NCI-H1694 treated with DMSO at 0.1 percent for 48 hours (cell line): ENCODE measurements at places on chromosomes 1 and 21.

DNA sequence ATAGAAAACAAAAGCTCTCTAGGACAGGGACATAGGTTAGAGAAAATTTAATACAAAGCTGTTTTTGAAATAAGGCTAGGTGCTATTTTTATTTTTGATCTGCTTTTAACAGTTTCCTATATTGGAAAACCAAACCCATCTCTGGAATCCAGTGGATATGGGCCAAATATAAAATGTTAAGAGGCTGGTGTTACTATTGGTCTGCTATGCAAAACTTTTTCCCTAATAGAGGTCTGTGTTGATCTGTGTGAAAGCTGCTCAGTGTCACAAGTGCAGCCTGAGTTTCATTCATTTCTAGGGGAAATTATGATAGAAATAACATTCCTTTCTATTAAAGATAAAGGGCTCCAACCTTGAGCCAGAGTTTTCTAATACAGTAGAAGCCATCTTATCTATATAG lies 116.4 kb downstream of the OLFML2B start:
- no peak for DNase-seq

- no peak for DNase-seq
These were observed 151.7 kb downstream of the LYPLAL1 start for GRCh38 chr1:219325368-219325742.

GRCh38 chr1:10838541-10838940 lies 42.1 kb upstream of the CASZ1 start:
- DNase-seq = no peak

DNA sequence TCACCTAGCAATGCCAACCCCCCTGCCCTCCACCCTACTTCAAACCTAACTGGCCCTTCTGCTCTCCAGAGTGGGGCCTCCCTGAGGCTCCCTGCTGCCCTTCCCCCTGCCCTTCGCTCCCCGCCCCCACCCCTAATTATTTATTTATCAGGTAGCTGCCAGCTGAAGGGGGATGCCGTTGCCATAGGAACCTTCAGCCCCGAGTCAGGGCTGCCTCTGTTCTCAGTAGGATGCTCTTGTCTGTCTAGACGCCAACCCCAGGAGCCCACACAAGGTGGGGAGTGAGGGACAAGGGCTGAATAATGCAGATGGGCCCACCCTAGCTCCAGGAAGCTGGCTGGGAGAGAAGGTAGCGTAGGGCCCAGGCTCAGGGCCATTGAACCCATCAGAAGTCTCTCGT lies 41.1 kb downstream of the NKAIN1 start:
- DNase-seq = no peak

DNA sequence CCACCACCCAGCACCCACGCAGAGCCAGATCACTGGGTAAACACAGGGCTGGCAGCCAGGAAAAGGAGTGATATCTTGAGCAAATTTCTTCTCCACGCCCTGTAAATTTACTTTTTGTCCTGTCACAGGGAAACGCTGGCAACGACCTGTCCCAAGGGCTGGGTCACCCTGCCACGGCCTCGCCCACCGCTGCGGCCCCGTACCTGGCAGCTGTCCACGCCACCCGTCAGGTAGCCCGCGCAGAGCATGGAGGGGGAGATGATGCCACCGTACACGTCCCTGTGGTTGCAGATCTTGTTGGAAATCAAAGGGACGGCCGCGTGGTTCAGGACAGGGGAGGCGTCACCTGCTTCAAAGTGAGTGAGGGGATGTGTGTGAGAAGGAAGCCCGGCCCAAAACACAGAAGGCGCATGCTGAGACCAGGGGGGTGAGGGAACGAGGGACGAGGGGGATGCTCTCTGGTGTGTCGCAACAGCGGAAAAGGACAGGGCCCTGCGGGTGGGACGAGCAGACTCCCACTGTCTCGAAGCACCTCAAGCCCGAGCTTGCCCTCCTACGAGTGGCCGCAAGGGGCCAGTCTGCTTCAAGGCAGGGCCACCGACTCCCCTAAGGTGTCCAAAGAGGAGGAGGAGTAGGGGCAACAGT lies 10.1 kb upstream of the TFF1 start:
- no peak for DNase-seq

DNA sequence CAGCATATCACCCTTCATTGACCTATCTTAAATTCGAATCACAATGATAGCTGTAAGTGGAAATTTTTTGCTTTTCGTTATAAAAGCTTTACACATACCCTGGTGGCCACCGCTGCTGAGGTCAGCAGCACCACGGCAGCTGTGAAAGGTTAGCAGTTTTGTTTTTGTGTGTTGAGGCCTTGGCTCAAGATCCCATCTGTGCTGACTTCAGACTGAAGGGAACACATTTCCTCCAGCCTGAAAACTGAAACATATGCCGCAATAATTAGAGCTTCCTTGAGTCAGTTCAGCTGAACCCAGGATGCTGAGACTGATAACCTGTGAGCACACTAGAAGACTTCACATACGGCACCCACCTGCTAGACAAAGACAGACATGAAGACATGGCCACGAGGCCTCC lies 103.0 kb downstream of the SMYD3 start:
- DNase-seq = no peak

DNA sequence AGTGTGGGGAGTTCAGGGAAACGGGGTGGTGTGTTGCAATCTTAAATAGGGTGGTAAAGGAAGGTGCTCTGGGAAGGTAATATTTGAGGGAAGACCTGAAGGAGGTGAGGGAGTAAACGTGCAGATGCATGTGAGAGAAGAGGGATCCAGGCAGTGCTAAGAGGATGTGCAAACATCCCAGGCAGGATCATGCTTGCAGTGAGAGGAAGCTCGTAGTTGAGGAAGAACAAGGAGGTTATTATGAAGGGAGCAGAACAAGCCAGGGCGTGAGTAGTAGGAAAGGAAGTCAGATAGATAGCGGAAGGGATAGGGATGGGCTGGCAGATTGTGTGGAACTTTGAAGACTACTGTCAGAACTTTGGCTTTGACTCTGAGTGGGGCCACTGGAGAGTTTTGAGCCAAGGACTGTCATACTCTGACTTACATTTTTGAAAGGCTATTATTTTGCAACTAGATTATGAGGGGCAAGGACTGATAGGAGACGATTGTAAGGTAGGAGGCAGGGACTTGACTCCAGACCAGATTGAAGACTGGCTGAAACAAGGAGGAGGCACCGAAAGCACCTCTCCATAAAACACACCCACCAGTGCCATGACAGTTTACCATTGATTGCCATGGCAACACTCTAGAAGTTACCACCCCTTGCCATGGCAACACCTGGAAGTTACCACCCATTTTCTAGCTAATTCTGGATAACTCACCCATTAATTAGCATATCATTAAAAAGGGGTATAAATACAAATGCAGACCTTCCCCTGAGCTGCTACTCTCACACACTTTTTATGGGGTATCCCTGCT lies 67.0 kb downstream of the XCL2 start:
- DNase-seq = no peak

DNA sequence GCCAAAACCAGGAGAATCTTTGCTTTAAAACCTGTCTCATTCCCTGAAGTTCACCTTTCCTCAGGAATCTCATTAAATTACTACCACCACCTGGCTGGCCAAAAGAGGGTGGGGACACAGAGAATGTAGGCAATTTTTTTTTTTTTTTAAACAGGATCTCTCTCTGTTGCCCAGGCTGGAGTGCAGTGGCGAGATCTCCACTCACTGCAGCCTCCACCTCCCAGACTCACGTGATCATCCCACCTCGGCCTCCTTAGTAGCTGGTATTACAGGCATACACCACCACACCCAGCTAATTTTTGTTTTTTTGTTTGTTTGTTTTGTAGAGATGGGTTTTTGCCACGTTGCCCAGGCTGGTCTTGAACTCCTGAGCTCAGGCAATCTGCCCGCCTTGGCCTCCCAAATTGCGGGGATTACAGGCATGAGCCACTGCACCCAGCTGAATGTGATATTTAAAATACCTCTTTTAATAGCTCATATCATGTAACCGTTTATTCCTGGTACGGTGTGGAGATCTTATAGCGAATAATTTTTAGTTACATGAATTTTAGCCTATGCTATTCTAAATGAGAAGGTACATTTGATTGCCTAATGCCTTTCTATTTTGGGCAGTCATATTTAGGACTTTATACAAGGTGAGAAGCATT lies 84.5 kb downstream of the POU2F1 start:
- no peak for DNase-seq

- no peak for DNase-seq
These were observed 491.1 kb downstream of the KIF26B start for GRCh38 chr1:245645894-245646293.

GRCh38 chr1:76463849-76464248 lies 389.3 kb downstream of the ST6GALNAC3 start:
- no peak for DNase-seq

- no peak for DNase-seq
These were observed 31.7 kb downstream of the PGM1 start for GRCh38 chr1:63624911-63625310.

- DNase-seq = no peak
These were observed 206.8 kb downstream of the SLC45A1 start for GRCh38 chr1:8524627-8525157.

DNA sequence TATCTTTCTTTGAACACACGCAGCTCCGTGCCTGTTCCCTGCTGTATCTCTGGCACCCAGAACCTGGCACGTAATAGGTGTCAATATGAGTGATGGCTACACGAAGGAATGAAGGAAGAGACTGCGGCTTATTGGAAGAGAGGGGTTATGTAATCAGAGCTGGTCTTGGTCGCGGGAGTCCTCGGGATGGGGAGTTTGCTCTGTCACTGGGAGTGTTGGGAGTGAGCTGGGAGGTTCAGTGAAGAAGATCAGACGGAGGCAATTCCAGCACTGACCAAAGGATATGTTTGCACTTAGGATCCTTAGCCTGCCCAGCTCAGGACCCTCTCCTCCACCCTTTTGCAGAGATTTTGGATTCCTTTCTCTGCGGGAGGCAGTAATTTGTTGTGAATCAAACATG lies 709.1 kb downstream of the PTPRU start:
- no peak for DNase-seq

GRCh38 chr1:161059293-161059692 lies 10.4 kb downstream of the ARHGAP30 start:
- no peak for DNase-seq

GRCh38 chr1:44584167-44584566 lies 90.1 kb downstream of the TMEM53 start:
- DNase-seq = no peak
